ENCODE measurements at places on chromosomes 4 and X.

- no peak for DNase-seq
Measured at GRCh38 chr4:82240410-82240809, 133.4 kb downstream of the HNRNPD start.

DNA sequence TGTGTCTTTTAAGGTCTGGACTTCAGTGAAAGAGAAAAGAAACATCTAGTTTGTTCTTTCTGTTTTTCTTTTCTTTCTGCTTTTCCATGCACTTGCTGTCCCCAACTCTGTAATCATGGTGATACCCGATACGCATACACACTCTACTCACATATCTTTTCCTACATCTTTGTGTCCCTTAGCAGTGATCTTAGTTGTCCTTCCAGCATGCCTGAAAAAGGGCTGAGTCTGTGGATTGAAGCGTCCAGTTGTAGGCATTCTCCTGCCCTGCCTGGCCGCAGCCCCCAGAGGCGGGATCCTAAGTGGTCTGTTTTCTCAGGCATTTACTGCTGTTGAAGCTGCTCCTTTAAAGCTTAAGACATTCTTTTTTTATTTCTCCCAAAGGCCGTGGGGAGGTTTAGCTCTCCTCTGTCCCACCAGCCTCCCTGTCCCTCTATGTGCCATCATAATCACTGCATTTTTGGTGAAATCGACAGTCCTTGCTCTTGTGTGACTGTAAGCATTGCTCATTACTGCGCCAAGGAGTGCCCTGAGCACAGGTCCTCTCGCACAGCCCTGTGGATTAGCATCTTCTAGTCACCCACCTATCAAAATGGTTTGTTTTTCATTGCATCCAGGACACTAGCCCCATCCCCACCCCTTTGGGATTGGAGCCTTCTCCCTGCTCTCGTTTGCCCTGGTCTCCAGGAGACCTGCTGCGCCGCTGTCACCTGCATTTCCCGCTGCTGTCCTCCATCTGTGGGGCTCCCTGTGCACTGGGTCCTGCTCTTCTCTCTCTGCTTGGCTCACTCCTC lies 4.4 kb downstream of the RGS12 start:
- no peak for DNase-seq

GRCh38 chr4:188780686-188781085 lies 641.4 kb downstream of the TRIML1 start:
- DNase-seq = no peak

- no peak for DNase-seq
Measured at GRCh38 chr4:169626331-169627282, 6.2 kb downstream of the CLCN3 start.

DNA sequence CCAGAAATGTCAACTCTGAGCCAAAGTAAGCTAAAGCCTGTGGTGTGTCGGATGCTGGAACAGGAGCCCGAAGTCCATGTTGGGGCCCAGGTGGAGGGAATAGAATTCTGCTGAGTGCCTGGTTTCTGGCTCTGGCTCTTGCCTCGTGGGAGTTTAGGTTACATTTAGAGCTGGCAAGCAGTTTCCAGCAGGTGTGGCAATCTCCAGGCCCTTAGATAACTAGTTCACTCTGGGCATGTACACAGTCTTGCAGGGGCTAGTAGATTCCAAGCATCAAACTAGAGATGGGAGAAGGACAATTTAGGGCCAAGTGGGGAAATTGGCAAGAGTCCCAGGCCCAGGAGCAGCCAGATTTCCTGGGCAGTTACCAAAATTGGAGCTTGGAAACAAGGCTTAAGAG lies 56.3 kb upstream of the STOX2 start:
- DNase-seq = no peak

GRCh38 chr4:22196551-22196950 lies 248.0 kb upstream of the KCNIP4 start:
- no peak for DNase-seq

GRCh38 chr4:112213091-112213490 lies 18.5 kb upstream of the AP1AR start:
- DNase-seq = no peak

DNA sequence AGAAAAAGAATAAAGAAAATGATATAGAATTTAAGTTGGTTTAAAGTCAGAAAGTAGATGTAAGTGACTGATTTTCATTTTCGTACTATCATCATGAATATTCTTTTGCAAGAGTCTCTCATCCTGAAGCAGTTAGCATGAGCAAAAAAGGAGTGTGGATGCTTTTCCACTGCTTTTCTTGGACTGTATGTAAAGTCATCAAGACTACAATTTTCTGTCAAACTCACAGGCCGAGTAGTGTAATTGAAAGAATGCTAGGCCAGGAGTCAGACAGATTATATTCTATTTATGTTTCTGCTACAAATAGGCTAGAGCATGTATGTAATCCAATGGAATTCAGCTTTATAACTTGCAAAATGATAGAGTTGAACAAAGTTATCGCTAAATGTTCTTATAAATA lies 197.1 kb upstream of the SPOCK3 start:
- DNase-seq = no peak

DNA sequence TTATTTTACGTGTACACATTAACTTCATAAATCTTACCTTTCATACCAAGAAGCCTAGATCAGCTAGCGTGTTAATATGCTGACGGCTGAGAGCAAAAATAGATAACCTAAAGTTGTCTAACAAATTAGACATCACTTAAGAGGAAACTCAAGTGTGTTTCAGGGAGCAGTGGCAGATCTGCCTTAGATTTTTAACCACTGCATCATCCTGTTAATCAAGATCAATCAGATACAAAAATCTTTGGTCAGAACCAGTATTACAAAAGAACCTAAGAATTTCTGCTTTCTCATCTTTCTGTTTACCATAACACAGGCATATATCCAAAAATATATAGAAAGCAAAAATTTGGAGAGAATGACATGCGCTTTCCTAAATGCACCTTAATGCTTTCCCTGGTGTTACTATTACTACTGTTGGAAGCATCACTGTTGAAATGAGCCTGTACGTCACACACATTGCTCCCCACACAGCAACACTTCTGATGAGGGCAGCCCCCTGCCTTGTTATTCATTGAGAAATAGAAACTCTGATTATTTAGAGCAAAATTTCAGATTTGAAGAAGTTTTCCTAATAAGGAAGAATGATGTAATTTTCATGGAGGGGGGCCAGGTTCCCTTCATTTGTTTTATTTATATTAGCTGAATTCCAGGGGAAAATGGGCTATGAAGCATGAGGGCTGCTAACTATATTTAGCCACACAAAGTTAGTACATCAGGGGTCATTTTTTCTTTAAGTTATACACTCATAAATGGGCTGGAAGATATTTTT lies 152.3 kb downstream of the CBR4 start:
- no peak for DNase-seq

- DNase-seq = no peak
Measured at GRCh38 chr4:104404361-104404760, 90.3 kb downstream of the CXXC4 start.

DNA sequence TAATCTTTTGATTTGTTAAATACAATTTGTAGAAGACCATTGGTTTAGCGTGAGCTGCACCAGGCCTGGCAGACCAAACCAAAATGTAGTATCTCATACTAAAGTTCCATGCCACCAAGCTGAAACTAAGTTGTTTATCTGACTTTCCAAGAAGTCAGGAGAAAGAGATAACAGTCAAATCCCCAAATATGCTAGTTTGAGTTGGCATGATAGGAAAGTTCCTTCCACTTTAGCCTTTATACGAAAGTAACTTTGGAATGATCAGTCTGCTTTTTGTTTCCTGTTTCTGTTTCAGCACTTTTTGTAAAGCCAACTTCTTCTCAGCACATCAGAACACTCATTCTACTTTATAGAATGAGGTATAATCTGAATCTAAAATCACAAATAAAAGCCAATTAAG lies 449.2 kb downstream of the GRXCR1 start:
- DNase-seq = no peak

- DNase-seq = no peak
Measured at GRCh38 chr4:28723371-28723770, 1862.7 kb downstream of the STIM2 start.

DNA sequence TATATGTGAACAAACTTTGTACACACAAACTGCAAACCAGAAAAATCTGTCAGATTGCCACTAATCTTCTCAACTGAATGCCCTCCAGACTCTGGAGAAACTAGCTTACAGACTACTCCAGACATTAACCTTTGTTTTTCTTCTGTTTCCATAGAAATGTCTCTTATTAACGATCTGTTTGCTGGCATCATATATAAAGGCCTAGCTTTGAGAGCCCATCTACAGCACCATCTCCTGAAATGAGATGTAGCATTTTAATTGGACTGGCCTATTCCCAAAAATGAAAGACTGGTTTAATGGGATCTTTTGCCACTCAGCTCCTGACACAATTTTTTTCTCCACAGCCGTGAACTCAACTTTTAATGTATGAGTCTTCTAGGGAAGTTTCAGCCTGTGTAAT lies 266.0 kb upstream of the IL1RAPL1 start:
- DNase-seq = no peak

- no peak for DNase-seq
Measured at GRCh38 chr4:69718396-69719271, 41.8 kb downstream of the SULT1B1 start.

DNA sequence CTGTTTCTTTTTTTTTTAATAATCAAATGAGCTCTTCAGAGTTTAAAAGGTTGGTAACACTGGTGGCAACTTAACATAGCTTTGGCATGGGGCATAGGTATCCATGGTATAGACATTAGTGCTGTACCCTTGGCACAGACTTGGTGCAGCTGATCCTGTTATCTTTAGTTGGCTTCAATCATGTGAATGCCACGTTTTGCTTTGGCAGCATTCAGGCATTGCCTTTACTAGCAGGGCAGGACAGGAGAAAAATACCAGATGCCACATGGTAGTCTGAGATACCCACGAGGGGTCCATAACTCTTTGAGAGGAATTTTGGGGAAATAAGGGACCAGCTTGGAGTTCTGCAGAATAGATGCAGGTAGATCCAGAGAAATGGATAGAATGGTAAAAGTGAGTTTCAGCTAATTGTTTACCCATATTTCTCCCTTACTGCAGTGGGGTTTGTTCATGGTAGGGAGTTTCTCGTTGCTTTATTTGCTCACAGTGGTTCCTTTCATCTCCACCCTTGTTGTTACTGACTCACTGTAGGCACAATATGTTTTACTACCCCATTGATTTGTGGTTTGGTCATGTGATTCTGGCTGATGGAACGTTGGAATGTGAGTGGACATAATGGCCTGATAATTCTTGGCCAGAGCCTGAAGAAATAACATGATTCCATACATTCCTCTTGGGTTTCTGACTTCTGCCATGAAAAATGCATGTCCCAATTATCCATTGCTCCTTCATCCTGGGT lies 342.7 kb downstream of the GLUD2 start:
- DNase-seq = no peak

DNA sequence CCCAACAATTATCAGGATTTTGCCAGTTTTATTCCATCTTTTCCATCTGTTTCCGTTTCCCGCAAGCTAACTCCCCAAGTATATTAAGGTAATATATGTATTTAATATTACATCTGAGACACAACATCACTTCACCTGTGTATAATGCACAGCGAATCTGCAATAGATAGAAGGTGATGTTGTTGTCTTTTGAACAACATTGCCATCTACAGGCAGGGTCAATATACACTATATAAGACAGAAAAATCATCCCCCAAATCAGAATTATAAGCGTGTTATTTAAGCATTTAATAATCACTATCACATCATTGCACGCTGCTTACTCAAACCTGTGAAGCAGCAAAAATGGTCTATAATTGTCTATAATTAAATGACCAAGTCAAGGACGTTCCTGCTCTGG lies 1115.5 kb downstream of the NLGN4X start:
- DNase-seq = no peak

DNA sequence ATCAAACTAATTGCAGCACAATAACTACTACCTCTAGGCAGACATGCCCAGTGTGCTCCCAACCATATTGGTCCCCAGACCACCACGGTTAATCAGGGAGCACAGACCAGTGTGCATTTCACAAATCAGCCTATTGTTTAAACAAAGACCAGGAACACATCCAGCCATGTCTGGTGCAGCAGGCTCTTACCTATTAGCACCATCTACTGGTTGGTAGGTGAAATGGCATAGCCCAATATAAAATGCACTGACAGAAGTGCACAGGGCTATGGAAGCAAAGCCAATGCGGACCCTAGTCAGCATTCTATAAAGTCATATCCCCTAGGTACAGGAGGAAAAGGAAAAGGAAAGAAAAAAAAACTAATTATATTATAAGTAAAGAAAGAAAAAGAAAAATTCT lies 15.5 kb upstream of the CYLC1 start:
- no peak for DNase-seq

- DNase-seq = no peak
Measured at GRCh38 chrX:9327747-9328145, 137.1 kb upstream of the TBL1X start.

DNA sequence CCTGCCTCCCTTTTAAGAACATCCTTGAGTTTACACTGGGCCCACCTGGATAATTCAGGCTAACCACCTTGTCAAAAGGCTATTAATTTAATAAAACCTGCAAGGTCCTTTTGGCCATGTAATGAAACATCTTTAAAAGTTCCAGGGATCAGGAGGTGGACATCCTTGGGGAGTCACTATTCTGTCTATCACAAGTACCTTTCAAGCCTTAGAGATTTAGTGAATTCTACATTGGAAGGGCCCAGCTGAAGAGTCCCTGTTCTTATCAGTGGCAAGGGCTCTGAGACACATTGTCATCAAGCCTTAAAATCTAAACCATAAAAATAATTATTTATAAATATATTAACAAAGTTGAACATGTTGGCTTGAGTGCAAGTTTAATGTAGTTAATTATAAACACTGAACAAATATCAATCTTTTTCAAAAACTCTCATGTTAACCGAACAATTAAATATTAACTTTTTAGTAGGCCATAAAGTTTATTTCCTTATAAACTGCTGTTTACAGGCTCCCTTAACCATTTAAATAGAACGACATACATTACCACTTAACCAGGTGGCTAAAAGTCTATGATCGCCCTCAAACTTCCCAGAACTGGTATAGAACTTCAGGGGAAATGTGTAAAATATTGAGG lies 104.4 kb upstream of the CBR4 start:
- no peak for DNase-seq

DNA sequence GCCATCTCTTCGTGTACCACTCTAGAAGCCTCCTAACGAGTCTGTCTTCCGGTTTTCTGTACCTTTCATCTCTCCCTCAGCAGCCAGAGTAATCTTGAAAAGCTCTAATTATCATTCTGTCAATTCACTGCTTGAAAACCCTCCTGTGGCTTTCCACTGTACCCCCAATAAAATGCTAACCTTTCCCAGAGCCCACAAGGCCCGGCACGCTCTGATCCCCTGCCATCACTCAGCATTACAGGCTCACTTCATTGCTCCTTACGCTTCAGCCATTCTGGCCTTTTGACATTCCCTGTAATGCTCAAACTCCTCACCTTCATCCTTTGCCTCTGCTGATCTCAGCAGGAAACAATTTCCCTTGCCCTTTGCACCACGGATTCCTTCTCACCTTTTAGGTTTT lies 112.9 kb downstream of the ARHGAP10 start:
- DNase-seq = no peak

GRCh38 chr4:2333916-2334644 lies 72.2 kb upstream of the MXD4 start:
- no peak for DNase-seq

DNA sequence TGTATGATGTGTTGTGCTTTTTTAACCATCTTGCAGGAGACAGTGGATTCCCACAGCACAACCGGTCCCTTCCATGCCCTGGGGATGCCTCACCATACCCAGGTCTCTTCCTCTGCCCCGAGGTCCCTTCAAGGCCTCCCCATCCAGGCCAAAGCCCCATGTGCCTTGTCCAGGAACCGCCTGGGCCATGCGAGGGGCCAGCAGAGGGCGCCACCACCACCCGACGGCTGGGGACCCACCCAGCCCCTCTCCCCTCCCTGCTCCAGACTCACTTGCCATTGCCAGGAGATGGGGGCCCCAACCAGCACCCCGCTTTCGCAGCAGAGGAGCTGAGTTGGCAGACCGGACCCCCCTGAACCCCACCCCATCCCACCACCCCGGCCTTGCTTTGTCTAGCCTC lies 485.5 kb downstream of the TRAM1L1 start:
- no peak for DNase-seq

Measured in activated naive CD4-positive, alpha-beta T cell (primary cell).